ENCODE measurements at places on chromosomes 1 and 21. TPM values are rescaled to one million over a fixed set of nuclear protein-coding genes. Genes with fewer than 3 reads are reported as not detected.

- no peak for DNase-seq
Measured at GRCh38 chr1:180096584-180097325, 57.9 kb upstream of the QSOX1 start.

- no peak for DNase-seq
Measured at GRCh38 chr1:44696101-44696500, 21.6 kb downstream of the ARMH1 start.

DNA sequence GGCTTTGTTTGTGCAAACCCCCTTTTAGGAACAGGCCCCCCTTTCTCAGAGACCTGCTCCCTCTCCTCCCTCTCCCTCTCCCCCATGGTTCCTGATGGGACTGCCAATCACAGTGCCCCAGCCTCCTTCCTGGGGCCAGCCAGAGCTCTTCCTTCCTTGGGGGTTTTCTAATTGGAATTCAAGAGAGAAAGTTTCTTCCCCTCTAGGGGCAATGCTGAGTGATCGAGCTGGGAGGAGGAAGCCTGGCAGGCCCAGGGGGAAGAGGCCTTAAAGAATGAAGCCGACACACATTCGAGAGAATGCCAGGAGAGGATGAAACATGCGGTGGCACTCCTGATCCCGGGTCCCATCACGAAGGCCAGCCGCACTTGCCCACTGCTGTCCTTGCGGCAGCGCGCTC lies 21.3 kb upstream of the COL16A1 start:
- DNase-seq = no peak

DNA sequence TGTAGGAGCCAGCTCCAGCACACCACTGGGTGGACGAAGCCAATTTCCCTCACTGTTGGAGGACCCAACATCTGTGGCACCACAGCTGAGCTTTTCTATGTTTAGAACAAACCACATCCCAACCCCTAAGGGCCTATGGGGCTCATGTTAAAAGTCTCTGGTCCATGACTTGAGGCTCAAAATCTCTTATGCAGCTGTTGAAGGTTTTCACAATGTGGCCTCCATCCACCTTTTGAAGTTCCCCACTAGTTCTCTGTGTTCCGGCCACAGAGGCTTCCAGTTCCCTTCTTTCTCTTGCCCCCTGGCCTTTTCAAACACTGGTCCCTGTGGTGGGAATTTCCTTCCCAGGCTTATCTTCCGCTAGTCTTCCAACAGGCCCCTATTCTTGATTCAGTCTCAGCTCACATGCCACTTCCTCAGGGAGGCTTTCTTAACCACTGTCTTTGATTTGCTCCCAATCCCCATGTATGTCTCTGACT lies 3.9 kb upstream of the IFNLR1 start:
- no peak for DNase-seq

DNA sequence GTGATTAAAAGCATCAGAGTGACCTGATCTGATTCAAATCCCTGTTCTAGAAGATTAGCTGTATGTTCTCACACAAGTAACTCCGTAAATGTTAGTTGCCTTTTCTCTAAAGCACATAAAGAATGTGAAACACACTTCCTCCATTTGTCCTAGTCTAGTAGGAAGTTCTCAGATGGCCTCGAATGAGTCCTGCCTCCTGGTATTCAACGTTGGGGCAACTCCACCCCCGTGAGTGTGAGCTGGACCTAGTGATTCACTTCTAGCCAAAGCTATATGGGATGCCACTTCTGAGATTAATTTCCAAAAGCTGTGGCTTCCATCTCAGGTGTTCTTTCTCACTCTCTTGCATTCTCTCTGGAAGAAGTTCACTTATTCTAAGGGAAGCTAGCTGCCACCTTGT lies 267.6 kb downstream of the GPATCH2 start:
- no peak for DNase-seq

DNA sequence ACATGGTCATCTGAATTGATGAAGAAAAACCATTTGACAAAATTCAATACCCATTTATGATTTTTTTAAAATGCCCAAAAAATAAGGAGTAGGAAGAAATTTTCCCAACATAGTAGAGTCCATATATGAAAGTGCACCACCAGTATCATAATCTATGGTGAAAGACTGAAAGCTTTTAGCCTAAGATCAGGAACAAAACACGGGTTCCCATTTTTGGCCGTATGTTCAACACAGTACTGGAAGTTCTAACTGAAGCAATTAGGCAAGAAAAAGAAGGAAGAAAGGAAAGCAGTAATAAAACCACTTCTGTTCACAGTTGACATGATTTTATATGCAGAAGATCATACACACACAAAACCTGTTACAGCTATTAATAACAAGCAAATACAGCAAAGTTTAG lies 227.8 kb upstream of the RAB4A start:
- no peak for DNase-seq

GRCh38 chr1:243799908-243800307 lies 50.1 kb downstream of the AKT3 start:
- no peak for DNase-seq

PDIK1L gene
- total RNA-seq = 9.0 TPM

TBX15 gene
- not detected for total RNA-seq

GRCh38 chr1:160192234-160192633 lies 1.9 kb downstream of the CASQ1 start:
- no peak for DNase-seq

IQGAP3 gene
- total RNA-seq = 3.4 TPM

DNA sequence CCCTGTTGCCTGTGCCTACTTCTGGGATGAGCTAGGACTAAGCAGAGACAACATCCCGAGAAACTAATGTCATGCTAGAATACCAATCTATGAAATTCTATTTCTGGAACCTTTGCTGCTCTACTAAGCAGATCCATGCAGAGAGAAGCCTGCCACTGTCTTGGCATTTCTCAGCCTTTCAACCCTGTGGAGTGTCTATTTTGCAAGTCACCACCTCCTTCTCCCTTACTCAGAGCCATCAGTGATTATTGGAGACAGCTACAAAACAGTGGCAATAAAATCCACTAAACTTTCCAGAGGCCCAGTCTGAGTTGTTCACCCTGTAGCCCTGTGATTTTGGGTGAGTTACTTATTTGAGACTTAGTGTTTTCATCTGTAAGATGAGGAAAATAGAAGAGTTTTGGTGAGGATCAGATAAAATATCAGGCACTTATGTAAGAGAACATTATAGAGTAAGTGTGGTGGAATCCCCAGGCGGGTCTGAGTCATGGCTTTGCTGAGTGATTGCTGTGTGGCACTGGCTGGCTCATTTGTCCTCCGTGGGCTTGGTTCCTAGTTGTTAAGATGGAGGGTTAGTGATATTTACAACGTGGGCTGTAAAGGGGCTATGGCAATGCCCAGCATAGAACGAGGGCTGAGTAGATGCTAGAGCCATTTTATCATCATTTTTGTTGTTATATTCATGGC lies 61.1 kb downstream of the FMN2 start:
- no peak for DNase-seq

BCL2L15 gene
- total RNA-seq = 1.3 TPM

- DNase-seq = peak; percentile 32
Measured at GRCh38 chr1:43512681-43513080, 18.0 kb upstream of the PTPRF start.

NCAM2 gene
- total RNA-seq = not detected

- DNase-seq = no peak
Measured at GRCh38 chr1:218817071-218817470, 356.6 kb upstream of the LYPLAL1 start.

PLA2G2D gene
- not detected for total RNA-seq

Data from natural killer cell treated with Interleukin-12 subunit alpha and Interleukin-12 subunit beta and Interleukin-15 and Interleukin-18, amount 100 ng/mL, for 72 hours (primary cell).